NT2/D1 (cell line): ENCODE measurements at places on chromosomes 16 and 17.

GRCh38 chr17:21043296-21044232 lies 753 bp upstream of the USP22 start:
- DNase-seq: peak; percentile 91

- no peak for DNase-seq
These were observed 39.9 kb downstream of the RNF157 start for GRCh38 chr17:76200354-76200753.

GRCh38 chr17:1566505-1567199 lies 4.1 kb upstream of the PITPNA start:
- DNase-seq: no peak

DNA sequence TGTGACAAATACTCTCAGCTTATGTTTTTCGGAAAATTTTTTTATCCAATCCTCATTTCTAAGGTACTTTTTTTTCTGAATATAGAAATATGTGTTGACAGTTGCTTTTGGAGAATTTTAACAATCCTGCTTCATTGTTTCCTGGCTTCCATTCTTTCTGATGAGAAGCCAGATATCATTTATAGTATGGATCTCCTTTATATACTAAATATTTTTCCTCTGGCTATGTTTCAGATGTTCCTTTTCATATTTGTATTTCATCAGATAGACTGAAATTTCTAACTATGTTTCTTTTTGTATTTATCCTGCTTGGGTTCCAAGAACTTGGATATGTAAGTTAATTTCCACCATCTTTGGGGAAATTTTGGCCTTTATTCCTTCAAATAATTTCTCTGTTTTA lies 138.9 kb upstream of the CDH11 start:
- no peak for DNase-seq

- DNase-seq: no peak
These were observed 492.5 kb upstream of the HSBP1 start for GRCh38 chr16:83315271-83315670.

- DNase-seq: peak; percentile 77
These were observed 29.7 kb downstream of the RAI1 start for GRCh38 chr17:17710728-17711541.

DNA sequence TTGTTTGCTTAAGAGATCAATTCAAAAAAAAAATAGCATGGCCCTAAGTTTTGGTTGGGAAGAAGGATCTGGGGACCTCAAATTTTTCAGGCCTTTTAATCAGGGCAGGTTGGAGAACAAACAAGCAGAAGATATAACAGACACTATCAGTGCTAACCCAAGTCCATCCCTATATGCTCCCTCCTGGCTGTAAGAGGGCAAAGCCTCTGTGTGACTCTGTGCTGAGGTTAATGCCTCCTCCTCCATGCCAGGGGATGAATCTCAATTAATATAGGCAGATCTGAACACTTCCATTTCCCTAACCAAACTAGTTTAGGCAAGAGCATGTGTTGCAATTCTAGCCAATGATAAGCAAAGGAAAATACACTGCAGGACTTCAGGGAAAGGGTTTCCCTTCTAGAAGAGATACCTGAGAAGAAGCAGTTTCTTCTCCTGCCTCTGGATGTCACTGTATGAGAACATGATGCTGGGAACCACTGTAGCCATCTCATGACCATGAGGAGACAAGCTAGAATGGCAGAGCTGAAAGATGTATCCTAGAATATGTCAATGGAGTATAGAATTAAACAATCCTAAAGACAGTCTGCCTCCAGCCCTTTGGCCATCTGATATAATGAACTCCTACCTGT lies 76.0 kb downstream of the CHD9NB start:
- no peak for DNase-seq

DNA sequence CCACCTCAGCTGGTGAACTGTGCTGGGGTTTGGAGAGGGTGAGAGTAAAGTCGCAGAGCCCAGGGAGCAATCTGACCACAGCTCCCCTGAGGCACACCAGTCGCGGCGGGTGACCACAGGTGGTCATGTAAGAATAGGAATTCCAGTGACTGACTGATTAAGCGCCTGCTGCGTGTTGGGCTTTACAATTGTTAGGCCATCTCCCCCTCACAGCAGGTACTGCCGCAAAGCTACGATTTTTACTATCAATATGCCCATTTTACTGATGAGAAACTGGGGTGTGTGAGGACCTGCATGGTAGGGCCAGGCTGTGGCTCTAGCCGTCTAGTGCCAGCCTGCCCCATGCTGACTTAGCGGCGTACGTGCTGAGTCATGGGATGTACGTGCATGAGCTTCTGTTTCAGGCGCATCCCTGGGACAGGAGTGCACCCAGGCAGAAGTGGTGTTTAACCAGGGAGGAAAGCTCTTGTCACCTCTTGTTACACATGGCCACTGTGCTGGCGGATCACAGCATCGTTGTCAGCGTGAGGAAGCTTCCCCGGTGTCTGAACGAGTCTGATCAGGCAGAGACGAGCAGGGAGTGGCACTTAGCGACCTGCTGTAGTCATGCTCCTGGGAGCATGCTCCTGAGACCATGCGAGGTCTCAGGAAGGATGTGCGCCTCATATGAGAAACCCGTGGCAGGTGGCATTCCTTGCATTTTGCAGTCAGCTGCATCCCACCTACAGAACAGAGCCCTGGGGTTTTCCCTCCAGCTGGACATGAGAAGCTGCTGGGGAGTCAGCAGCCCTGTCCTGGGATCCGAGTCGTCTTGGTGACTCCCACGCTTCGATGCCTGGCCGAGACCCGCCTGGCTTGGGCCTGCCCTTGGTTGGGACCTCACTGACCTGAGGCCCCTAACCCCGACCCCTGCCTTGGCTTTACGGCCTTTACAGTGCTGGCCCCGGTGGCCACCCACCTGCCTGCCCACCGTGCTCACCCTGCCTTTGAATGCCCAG lies 163.7 kb upstream of the CHMP6 start:
- DNase-seq: no peak

DNA sequence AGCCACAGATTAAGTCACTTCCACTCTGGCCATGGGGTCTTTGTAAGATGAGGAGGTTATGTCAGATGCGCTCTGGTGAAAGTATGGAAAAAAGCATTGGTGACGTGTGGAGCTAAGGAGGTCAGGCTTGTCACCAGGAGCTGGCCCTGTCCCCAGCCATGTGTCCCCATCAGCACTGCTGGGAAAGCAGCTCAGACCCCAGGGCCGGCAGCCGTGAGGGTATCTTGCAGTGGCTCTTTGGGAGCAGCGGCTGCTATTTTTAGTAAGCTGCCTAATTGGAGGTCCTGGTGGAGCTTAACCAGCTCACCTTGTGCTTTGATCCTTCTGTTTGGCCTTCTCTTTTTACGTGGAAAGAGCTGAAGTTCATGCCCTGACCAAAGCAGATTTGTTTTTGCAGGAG lies 60.9 kb downstream of the MPRIP start:
- DNase-seq: no peak

DNA sequence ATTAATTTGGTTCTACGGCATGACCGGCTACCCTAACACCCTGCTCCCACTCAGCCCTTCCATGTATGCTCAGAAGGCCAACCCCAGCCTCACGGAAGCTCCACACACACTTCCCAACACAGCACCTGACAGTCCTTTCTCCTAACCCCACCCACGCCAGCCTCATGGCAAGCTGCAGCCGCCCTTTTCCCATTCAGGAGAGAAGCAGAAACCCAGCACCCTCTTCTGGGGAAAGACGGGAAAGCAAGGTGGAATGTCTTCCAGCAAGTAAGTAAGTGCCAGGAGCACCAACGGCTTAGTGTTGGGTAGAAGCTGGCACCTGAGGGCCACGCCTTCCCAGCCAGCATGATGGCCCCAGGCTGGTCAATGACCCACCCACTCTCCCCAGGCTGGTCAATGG lies 32.1 kb downstream of the ABR start:
- DNase-seq: peak; percentile 49

GRCh38 chr16:55502801-55503366 lies 6.0 kb upstream of the LPCAT2 start:
- no peak for DNase-seq

GRCh38 chr17:28384281-28385036 lies 13.0 kb downstream of the SARM1 start:
- DNase-seq: no peak

DNA sequence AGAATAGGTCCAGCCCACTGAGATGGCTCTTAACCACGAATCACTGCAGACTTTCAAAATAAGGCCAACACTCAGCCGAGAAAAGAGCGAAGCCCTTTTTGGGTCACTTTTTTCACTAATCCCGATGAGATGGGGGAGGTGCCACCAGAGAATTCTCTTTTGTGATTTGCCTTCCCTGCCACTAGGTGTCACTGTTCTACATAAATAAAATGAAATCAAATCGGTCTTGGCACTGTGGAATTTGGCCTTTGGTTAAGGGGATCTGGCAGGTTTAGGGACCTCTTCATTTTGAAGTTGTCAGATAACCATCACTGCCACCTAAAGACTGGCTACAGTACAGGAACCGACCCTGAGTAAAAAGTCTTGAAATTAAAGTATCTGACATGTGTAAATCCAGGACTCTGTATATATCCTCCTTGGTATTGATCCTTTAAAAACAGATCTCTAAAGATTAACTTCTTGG lies 147.0 kb downstream of the HS3ST4 start:
- peak; percentile 81 for DNase-seq
